ENCODE measurements at places on chromosomes 6 and 20.

- no peak for DNase-seq
These were observed 935.1 kb downstream of the KIF16B start for GRCh38 chr20:15637950-15638754.

- no peak for DNase-seq
These were observed 7.9 kb upstream of the CDK19 start for GRCh38 chr6:110823146-110823545.

DNA sequence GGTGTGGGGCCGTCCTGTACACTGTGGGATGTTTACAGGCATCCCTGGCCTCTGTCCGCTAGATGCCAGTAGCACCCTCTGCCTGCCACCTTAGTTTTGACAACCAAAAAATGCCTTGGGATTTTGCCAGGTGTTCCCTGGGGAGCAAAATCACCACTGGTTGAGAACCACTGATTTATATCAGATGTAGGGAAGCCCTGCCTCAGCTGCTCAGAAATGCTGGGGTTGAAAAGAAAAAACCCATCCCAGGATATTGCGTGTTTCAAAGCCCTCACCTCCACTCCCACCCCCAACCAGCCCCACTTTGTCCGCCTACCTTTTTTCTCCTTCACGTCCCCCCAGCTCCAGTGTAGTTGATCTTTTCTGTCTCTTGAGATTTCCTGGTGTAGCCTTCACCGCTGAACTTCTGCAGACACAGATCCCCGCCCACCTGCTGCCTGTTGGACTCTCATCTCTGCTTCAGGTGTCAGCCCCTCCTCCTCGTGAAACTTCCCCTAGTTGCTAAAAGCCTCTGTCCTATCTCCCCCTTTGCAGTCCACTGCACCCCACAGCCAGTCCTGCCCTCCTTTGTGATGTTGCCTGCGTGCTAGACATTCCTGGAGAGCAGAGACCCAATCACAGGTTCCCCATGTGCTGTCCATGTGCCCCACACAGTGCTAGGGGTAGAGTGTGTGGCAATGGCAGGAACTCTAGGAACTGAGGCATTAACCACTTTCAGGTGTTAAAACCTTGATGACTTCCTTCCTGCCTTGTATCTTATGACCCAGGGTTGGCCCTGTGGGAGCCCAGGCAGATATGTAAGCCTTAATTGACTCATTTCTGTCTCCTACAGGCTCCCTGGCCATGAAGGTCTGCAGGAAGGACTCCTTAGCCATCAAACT, 98.9 kb downstream of the TBC1D7 start:
- DNase-seq, result no peak

- DNase-seq, result no peak
These were observed 7.2 kb upstream of the SDC4 start for GRCh38 chr20:45355209-45356084.

- DNase-seq, result peak; percentile 68
These were observed at the start of gene DTNBP1 for GRCh38 chr6:15662326-15663129. TSS of gene DTNBP1 (minus strand) at chr6:15663028. CDS start at chr6:15662869, 159 bp downstream.

GRCh38 chr20:1555952-1556351, 1.6 kb downstream of the SIRPD start:
- no peak for DNase-seq

DNA sequence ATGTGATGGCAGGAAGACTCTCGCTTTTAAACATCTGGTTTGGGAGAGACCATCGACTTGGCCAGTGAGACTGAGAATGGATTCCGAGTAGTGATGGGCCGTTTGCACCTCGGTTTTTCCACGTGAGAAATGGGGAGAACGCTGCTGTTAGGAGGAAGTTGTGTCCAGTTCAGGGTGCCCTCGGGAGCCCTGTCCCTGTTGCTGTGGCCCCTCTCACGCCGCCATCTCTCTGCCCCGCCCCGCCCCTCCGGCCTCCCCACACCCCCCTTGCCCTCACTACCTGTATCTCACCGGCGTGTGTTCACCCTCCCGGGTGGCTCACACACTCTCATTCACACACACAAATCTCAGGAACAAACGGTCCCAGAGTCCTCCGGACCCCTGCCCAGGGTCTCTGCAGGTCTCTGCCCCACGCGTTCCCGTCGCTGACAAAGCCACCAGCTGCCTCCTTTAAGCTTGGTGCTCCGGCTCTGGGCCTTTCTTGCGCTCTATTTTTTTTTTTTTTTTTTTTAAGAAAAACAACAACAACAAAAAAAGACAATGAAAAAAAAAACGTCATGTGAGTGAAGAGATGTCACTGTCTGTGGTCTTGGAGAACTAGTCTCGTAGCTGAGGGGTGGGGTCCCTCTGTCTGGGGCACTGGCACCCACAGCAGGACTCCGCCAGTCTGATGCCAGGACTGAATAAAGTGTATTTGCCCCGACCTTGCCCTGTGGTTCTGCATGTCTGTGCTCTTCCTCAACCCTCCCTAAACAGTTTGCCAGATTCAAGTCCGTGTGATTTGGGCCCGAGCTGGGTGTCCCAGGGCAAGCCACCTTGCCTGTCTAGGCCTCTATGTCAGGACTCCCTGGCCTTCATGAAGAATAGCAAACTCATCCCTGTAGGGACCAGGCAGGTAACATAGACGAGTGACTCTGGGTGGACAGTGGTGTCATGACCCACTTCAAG, 2.9 kb downstream of the SOX12 start:
- no peak for DNase-seq
